ENCODE measurements at places on chromosomes 7 and 10. TPM values are rescaled to one million over a fixed set of nuclear protein-coding genes. Genes with fewer than 3 reads are reported as not detected.

DNA sequence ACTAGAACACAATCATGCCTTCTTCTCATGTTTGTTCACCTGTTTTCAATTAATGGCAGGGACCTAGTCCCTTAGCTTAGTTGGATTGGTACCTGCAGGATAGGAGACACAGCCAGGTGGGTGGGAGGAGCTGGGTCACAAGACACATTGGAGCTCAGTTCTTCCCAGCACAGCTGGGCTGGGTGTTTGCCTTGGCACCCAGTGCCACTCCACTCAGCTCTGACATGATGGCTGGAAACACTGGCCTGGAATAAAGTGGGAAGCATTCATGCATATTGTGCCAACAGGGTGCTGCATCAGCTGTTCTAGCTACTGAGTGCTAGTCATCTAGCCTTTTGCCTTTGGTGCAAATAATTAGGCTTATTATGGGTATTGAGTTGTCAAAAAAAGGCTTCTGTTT, 226.1 kb downstream of the PTEN start:
- H3K36me3 ChIP-seq = no peaks in the 10 kb centered on the region
- no peaks in the 10 kb centered on the region for H3K4me1 ChIP-seq
- H3K4me3 ChIP-seq = no peak overlapping the region
- no peaks in the 10 kb centered on the region for H3K27me3 ChIP-seq
- no peak overlapping the region for H3K27ac ChIP-seq

GRCh38 chr7:110852156-110852940, 238.6 kb upstream of the LRRN3 start:
- H3K4me1 ChIP-seq = no peaks in the 10 kb centered on the region
- H3K36me3 ChIP-seq = no peaks in the 10 kb centered on the region
- no peaks in the 10 kb centered on the region for H3K27me3 ChIP-seq
- no peak for DNase-seq
- no peak overlapping the region for H3K4me3 ChIP-seq
- no peak overlapping the region for H3K27ac ChIP-seq

The AS3MT gene
- 0.91 TPM for total RNA-seq

The FOXI2 gene
- total RNA-seq = not detected

All from gastrocnemius medialis (tissue), 4 donors.